ENCODE measurements at places on chromosomes 5 and 9.

GRCh38 chr5:159186319-159186718 is 23.0 kb downstream of the RNF145 start:
- DNase-seq = no peak

DNA sequence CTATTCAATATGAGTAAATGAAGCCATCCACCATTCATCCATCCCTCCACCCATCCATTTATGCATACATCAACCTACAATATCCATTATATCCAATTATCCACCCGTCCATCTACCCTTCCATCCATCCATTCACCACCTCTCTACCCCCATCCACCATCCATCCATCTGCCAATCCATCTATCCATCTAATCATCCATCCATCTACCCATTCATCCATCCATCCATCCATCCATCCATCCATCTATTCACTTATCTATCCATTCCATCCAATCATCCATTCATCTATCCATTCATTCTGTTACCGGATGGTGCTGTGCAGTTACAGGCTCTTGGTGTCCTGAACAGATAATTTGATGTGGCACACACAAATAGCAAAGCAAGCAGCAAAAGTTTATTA is 10.7 kb downstream of the PAEP start:
- DNase-seq = no peak

DNA sequence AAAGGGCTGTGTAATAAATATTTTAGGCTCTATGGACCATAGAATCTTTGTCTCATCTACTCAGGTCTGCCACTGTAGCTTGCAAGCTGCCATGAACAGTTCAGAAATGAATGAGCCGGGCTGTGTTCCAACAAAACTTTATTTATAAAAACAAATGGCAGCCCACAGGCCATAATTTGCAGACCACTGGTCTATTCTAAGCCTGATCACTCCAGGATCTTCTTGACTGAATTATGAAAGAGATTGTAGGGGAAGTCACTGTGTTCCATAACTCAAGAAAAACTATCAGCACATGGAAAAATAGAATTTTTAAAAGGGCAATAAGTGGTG is 11.4 kb upstream of the C1QTNF3 start:
- no peak for DNase-seq

- DNase-seq = no peak
Measured at GRCh38 chr5:160742446-160742845, 109.6 kb downstream of the ATP10B start.

GRCh38 chr5:3351581-3352442 is 243.8 kb upstream of the IRX1 start:
- no peak for DNase-seq

DNA sequence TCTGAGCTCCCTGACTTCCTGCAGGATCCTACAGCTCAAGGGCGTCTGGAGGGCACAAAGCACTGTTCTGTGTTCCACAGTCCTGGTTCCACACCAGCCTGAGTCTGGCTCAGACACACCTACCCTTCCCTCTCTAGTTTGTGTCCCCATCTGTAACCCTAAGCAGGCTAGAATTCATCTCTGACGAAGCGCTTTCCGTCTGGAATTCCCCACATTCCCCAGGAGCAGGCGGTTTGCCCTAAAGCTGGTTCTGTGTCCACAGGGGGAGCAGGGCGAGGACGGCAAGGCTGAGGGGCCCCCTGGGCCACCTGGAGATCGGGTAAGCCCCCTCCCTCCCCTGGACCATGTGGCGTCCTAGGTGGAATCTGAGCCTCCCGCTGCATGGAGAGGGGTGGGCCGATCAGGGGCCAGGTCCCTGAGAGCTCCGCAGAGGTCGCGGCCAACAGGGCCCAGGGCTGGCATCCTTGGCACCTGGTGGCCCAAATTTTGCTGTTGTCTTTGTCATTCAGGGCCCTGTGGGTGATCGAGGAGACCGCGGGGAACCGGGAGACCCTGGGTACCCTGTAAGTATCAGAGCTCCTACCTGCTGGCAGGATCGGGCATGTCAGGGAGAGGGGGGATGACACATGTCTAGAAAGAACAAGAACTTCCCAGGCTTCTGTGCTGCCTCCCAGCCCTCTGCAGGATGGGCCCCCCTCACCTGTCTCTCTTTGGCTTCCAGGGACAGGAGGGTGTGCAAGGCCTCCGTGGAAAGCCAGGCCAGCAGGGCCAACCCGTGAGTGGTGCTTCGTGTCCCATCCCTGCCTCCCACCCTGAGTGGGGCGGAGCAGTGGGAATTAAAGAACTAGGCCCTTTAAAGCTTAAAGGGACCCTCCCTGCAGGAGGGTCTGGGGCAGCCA is 34.5 kb upstream of the ORM1 start:
- DNase-seq = no peak

- DNase-seq = no peak
Measured at GRCh38 chr9:14315875-14316601, 2.1 kb upstream of the NFIB start.

DNA sequence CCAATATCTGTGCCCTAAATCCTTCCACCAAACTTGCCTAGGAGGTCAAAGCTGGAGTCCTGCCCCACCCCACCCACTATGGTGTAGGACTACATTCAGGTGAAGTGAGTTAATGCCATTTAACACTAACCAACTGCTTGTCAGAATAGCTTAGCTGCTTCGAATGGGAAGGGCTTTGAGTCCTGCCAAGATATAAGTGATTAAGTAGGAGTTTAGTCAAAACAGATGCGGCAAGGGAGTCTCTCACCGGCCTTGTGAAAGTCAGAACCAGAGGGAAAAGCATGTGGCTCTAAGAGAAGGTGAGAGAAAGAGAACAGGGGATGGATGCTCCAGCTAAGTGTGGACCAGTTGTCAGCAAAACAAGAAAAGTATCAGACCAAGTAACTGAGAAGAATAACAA is 132.6 kb downstream of the SPOCK1 start:
- DNase-seq = no peak

- no peak for DNase-seq
Measured at GRCh38 chr5:52798938-52799337, 11.2 kb downstream of the ITGA1 start.

Data from NCI-H1930 (cell line).